GM23338 (cell line): ENCODE measurements at places on chromosomes 1 and 21.

DNA sequence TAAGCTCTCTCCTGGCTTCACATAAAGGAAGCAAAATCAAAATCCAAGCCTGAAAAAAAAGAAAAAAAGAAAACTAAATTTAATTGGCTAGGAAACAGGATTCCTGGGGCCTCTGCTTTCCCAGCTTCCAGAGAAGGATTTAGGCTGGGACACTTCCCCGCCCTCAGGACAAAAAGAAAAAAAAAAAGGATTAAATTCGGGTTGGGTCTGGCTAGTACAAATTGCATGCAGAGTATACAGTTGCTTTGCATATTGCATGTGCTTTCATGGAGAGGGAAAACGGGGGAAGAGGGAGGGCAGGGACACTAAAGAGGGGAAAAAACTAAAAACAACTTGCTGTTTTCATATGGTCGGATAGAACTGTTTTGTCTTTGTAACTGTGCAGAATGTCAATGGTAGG lies 42.7 kb downstream of the OLIG1 start:
- no peak for DNase-seq

DNA sequence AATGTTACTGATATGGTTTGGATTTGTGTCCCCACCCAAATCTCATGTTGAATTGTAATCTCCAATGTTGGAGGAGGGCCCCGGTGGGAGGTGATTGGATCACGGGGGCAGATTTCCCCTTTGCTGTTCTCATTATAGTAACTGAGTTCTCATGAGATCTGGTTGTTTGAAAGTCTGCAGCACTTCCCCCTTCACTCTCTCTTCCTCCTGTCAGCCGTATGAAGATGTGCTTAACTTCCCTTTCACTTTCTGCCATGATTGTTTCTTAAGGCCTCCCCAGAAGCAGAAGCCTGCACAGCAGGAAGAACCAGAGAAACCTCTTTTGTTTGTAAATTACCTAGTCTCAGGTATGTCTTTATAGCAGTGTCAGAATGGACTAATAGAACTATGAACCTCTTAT lies 28.4 kb downstream of the TRIM33 start:
- DNase-seq = peak; percentile 21

- DNase-seq = no peak
Measured at GRCh38 chr1:45322486-45323040, 4.1 kb upstream of the HPDL start.

- peak; percentile 40 for DNase-seq
Measured at GRCh38 chr1:65229754-65230339, 79.5 kb upstream of the DNAJC6 start.

DNA sequence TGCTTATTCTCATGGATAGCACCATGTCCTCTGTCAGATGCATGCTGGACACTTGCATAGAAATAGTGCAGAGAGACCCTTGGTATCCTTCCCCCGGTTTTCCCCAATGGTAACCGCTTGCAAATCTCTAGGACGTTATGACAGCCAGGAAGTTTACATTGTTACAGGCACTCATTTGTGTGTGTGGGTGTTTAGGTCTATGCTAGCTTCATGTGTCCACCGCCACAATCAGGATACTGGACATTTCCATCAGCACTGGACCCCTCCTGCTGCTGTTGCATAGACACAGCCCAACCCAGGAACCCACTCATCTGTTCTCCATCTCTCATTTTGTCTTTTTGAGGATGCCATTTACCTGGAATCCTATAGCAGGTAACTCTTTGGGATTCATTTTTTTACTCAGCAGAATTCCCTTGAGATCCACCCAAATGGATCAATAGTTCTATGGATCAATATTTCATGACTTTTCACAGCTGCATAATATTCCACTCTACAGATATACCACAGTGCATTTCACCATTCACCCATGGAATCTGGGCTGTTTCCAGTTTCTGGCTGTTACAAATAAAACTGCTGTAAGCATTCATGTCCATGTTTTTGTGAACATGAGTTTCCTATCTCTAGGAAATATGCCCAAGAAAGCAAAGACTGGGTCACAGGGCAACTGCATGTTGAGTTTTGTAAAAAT lies 6.6 kb upstream of the WNT9A start:
- no peak for DNase-seq

GRCh38 chr1:154502066-154502743 lies at the start of the genes SHE and TDRD10:
Gene SHE, minus strand, starts transcription at chr1:154502412. Its CDS starts 386 bp downstream, at chr1:154502026.
Gene TDRD10, plus strand, starts transcription at chr1:154502219. Its CDS starts 4,685 bp downstream, at chr1:154506904.
- peak; percentile 62 for DNase-seq

DNA sequence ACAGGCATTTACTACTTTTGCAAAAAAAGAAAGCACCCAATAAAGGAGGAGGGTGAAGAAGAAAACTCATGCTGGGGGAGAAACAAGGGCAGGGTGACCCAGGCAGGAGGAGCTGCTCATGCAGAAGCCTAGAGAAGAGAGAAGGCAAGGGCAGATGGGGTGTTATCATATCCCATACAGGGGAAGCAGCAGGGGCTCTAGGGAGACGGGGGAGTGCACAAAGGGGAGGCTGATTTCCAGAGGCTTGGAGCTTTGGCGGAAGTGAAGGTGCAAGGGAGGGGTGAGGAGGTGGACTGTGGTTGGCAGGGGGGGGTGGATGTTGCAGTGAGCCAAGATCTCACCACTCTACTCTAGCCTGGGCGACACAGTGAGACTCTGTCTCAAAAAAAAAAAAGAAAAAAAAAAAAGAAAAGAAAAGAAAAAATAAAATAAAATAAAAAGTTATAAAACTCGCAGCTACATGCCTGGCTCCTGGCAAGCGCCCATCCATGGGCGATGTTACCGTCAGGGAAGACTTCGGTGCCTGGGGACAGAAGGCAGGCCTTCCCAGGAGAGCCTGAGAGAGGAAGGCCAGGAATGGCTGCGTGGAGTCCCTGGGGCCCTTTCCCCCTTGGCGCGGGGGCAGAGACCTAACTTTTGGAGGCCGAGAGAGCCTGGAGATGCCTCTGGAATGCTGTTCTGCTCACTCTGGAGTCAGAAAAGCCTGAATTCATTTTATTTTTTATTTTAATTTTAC lies 3.3 kb upstream of the FCN3 start:
- DNase-seq = no peak

GRCh38 chr1:68015971-68016370 lies 34.5 kb downstream of the DIRAS3 start:
- DNase-seq = no peak

DNA sequence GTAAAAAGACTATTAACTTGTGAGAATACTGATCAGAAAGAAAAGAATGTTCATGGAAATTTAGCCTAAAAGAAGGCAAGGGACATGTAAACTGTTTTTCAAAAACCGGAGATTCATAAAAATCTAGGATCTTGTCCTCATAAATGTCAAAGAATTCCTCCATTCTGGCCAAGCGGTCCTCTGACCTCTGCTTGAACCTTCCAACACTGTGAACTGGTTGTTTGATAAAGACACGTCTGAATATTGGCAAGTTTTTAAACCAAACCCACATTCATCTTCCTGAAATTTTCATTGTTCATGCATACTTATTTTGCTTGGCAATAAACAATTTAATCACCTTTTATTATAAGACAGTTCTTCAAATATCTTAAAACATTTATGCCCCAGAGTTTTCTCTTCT lies 19.8 kb downstream of the ASPM start:
- DNase-seq = no peak

- no peak for DNase-seq
Measured at GRCh38 chr1:51283979-51284378, 46.4 kb downstream of the TTC39A start.

DNA sequence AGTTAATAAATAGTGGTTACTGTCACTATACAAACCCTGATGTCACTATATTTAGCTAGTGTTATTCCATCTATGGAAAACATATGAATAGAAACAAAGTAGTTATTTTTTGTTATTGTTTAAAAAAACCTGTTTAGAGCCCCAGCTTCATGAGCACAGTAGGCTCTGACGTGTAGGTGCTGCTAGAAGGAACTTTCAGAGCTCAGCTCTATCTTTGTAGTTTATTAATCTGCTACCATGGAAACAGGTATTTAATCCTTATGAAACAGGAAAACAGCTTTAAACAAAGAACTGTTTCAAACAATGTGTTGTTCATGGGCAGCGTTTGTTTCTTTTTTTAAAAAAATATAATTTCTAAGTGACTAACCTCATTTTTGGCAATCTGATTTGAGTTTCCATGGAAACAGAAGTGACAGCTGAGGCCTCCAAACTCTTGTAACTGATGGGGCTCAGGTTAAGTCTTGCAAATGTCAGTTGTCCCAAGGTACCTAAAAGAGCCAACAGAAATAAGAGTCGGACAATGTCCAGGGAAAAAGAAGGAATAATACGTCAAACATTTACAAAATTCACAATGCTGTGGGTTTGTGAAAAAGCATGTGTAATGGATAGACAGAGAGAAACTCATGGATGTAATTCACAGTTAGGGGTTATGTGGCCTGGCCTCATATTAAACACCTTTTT lies 162.0 kb upstream of the C21orf91 start:
- DNase-seq = no peak

DNA sequence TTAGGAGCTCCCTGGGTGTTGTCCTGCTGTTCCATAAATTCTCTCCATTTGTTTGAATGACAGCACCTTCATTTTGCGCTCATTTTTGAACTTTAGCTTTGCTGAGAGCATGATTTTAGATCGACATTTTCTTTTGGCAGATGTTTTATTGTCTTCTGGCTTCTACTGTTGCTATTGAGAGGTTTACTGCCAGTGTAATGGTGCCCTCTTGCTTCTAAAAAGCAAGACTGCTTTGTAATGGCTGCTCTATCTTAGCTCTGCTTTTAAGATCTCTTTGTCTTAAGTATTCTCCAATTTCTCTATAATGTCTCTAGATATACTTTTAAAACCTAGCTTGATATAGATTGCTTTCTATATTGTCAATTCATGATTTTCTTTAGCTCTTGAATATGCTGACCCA lies 27.8 kb downstream of the THEM4 start:
- DNase-seq = peak; percentile 20

GRCh38 chr1:198867182-198867581 lies 228.3 kb downstream of the PTPRC start:
- DNase-seq = no peak

DNA sequence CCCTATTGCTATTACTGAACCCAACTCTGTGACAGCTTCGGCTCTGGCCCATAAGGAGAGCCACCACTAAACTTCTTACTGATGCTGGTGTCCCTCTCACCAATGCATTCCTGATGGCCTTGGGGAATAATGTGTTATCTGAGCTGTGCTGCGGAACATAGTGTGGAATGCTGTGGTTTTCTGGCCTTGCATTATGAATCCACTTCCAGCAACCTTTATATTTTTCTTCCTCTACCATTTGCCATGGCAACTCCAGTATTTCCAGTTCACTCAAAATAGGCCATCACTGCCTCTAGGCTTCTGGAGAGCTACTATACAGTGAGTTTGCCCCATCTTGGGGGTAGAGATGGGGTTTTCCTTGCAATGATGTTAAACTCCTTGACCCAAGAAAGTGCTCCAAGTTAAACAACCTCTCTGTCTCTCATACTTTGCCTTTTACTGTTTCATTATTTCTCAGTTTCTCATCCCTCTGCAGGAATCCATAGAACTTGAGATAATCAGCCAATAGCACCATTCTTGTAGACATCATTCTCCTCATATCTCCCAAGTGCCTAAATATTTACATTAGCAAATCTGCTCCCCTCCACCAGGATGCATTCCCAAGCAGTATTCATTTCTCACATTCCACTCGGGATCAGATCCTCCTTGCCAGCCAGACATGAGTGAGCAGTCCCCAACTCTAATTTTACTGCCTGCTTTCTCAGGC lies 11.1 kb upstream of the RAVER2 start:
- DNase-seq = no peak

DNA sequence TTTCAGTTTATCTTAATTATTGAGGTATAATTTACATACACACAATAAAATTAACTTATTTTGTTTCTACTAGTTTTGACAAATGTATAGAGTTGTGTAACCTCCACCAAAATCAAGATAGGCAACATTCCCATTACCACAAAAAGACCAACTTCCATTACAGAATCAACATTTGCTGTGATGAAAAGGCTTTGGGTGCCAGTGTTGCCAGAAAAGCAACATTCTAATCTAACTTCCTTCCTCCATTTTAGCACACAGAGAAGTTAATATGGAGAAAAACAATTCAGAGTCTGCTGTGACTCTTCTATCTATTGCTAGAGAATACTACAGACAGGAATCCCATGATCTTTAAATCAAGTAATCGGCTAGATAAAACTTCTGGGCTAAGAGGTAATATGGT lies 245.3 kb downstream of the RERE start:
- DNase-seq = no peak

GRCh38 chr21:16082038-16082816 lies 352.4 kb downstream of the USP25 start:
- peak; percentile 47 for DNase-seq

GRCh38 chr1:245380790-245381535 lies 226.2 kb downstream of the KIF26B start:
- DNase-seq = peak; percentile 63

DNA sequence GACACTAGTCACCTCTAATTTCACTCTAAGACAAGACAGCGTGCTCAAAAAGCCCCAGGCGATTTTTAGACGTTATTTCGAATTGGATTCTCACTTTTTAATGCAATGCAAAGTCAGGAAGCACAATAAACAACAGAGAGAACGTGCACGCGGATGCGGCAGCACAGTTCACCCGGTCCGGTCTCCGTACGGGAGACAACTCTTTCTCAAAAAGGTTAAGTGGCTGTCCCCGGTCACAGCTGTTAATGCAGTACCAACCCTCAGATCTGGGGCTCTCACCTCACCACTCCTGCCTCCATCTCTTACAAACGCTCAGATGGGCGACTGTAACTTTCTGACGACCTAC lies 1.2 kb downstream of the HP1BP3 start:
- DNase-seq = no peak

DNA sequence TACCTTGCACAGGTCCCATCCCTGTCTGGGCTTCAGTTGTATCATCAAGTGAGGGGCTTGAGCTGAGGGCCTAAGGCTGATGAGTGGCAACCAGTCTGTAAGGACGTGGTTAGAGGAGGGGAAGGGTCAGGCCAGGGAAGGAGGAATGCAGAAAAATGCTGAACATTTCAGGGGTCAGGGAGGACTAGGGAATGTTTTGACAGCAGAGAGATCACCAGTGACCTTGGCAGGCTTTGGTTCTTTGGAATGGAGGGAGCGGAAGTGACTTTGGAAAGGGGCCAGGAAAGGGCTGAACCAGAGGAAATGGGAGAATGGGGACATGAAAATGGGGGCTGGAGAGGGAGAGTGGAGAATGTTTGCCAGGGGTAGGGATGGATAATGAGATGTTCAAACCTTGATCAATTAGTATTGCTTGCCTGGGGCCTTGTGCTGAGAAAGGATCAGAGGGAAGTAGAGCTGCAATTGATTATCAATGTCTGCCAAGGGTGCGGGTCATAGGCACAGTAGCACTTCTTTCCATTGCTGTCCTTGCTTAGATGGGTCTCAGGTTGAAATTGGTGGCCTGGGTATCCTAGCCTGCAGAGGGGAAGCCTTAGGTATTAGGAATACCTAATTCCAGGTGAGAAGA lies 7.4 kb downstream of the LDLRAP1 start:
- no peak for DNase-seq

DNA sequence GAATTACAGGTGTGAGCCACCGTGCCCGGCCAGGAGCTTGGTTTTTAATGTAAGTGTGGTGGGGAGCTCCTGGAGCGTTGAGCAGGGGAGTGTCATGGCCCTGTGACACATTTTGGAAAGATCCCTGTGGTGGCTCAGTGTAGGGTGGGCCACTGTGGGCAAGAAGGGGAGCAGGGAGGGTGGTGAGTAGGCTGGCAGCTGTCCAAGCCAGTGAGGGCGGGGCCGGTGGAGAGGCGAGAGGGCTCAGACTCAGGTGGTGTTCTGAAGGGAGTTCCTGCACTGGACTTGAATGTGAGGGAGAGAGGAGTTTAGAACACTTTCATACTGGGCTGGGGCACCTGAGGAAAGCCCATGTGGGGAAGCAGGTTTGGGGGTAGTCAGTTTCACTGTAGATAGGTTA lies 3.1 kb upstream of the EVA1B start:
- DNase-seq = no peak

- DNase-seq = peak; percentile 92
Measured at GRCh38 chr1:205591522-205592351, 40.1 kb downstream of the ELK4 start.

- no peak for DNase-seq
Measured at GRCh38 chr1:26084091-26084561, 16.7 kb upstream of the TRIM63 start.
